Transverse colon (tissue), 4 donors: ENCODE measurements at places on chromosomes 1 and 21. TPM values are rescaled to one million over a fixed set of nuclear protein-coding genes. Genes with fewer than 3 reads are reported as not detected.
A peak's percentile ranks its signal among the peaks of the same experiment; 100 is the strongest.

GRCh38 chr1:155170806-155171205 is 2.3 kb downstream of the KRTCAP2 start:
- no peak for DNase-seq
- H3K27me3 ChIP-seq, result peaks cover 6% of the 10 kb centered on the region
- H3K4me1 ChIP-seq, result peaks cover 18% of the 10 kb centered on the region
- no peak overlapping the region for H3K4me3 ChIP-seq
- H3K36me3 ChIP-seq, result no peaks in the 10 kb centered on the region

DNA sequence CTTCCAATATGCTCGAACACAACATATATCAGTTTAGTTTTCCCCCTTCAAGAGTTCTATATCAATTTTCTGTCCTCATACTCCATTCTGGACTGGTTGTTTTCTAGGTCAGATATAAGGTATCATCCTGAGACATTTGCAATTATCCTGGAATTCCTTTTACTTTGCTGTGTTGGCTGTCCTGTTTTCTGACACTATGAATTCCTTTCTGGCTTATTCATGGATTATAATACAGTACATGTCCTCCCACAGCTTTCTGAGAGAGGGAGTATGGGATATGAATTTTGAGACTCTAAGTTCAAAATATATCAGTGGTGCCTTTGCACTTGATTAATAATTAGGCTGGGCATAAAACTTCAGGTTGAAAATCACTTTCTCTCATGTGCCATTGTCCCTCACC is 11.9 kb downstream of the PHTF1 start:
- H3K27me3 ChIP-seq, result no peaks in the 10 kb centered on the region
- DNase-seq, result no peak
- no peak overlapping the region for H3K27ac ChIP-seq
- H3K4me3 ChIP-seq, result no peak overlapping the region
- peaks cover 4% of the 10 kb centered on the region for H3K36me3 ChIP-seq
- peaks cover 17% of the 10 kb centered on the region for H3K4me1 ChIP-seq

- no peaks in the 10 kb centered on the region for H3K36me3 ChIP-seq
- DNase-seq, result peak; percentile 9
- peak overlapping the region; percentile 86 for H3K27ac ChIP-seq
Measured at GRCh38 chr21:45990741-45991605, 9.4 kb downstream of the COL6A1 start.

DNA sequence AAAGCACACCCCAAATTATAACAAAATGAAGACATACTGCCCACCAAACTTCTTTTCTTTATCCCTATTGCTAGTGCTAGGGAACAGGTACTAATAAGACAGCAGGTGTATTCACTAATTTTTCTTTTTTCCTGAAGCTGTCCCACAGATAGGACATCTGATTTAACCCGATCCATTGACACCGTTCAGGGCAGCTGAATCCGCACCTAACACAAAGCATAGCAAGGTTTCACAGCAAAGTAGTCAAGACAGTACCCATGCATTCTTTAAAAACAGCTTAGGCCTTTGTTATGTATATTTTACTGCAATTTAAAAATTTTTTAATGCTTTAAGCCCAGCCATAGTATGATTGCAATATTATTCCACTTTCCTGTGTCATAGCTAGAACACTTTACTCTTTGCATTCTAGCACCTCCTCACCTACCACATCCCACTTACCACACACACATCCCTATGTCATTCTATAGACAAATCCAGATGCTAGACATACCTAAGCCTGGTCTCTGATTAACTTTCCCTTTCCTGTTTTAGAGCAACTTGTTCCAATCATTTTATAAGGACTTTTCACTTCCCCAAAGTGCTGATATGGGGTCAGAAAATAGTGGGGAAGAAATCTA is 40.4 kb downstream of the GATAD2B start:
- H3K27ac ChIP-seq, result no peak overlapping the region
- H3K36me3 ChIP-seq, result no peaks in the 10 kb centered on the region
- no peaks in the 10 kb centered on the region for H3K27me3 ChIP-seq
- H3K4me3 ChIP-seq, result no peak overlapping the region
- H3K4me1 ChIP-seq, result peaks cover 40% of the 10 kb centered on the region

DNA sequence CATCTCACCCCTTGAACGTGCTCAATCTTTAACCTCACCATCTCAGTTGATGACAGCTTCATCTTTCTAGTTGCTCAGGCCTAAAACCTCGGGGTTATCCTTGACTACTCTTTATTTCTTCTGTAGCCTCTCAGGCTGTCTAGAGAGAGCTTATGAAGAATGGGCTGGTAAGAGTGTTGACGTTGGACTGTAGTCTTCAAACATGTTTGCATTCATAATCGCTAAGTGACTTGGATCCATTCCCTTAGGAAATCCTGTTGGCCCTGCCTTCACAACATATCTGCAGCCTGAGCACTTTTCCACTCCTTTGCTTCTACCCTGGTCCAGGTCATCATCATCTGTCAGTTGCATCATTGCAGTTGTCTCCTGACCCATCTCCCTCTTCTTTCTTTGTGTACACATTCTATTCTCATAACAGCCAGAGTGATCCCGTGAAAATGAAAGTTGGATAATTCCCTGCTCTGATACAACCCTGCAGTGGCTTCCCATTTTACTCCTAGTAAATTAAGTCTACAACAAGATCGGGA is 10.5 kb downstream of the UCK2 start:
- H3K4me3 ChIP-seq, result no peak overlapping the region
- no peaks in the 10 kb centered on the region for H3K36me3 ChIP-seq
- H3K27ac ChIP-seq, result no peak overlapping the region
- H3K4me1 ChIP-seq, result peaks cover 12% of the 10 kb centered on the region
- DNase-seq, result no peak

GRCh38 chr21:41848958-41849580 is 30.1 kb downstream of the PRDM15 start:
- no peak for DNase-seq
- no peaks in the 10 kb centered on the region for H3K36me3 ChIP-seq
- H3K4me3 ChIP-seq, result no peak overlapping the region
- H3K27ac ChIP-seq, result no peak overlapping the region
- H3K4me1 ChIP-seq, result no peaks in the 10 kb centered on the region
- H3K27me3 ChIP-seq, result no peaks in the 10 kb centered on the region

- H3K27ac ChIP-seq, result no peak overlapping the region
- peaks cover 11% of the 10 kb centered on the region for H3K4me1 ChIP-seq
- no peak for DNase-seq
Measured at GRCh38 chr21:31342348-31342747, 1.7 kb downstream of the TIAM1 start.

- H3K36me3 ChIP-seq, result peaks cover 32% of the 10 kb centered on the region
- H3K27me3 ChIP-seq, result no peaks in the 10 kb centered on the region
- H3K4me3 ChIP-seq, result no peak overlapping the region
- H3K27ac ChIP-seq, result no peak overlapping the region
- no peaks in the 10 kb centered on the region for H3K4me1 ChIP-seq
Measured at GRCh38 chr1:1561801-1562470, 12.7 kb downstream of the SSU72 start.

GRCh38 chr1:87113313-87113712 is 198.9 kb downstream of the HS2ST1 start:
- no peaks in the 10 kb centered on the region for H3K36me3 ChIP-seq
- H3K27me3 ChIP-seq, result no peaks in the 10 kb centered on the region
- no peak for DNase-seq
- no peak overlapping the region for H3K27ac ChIP-seq

DNA sequence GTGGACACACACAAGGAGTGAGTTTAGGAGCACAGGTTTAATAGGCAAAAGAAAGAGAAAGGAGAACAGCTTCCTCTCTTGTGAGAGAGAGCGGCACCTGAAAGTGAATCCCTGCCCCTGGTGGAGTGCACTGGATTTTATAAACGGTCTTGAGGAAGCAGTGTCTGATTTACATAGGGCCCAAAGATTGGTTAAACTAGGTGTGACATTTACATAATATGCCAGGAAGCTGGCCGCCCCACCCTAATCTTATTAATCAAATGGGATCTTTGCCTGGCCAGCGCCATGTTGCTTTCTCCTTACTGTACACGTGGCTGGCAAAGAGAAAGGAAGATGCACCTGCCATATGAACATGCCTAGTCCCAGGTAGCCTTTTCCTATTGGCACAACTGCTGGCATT is 38.7 kb downstream of the CFH start:
- no peaks in the 10 kb centered on the region for H3K27me3 ChIP-seq
- no peak for DNase-seq
- H3K4me3 ChIP-seq, result no peak overlapping the region

- no peaks in the 10 kb centered on the region for H3K36me3 ChIP-seq
- no peak overlapping the region for H3K27ac ChIP-seq
- H3K4me1 ChIP-seq, result no peaks in the 10 kb centered on the region
Measured at GRCh38 chr1:194167956-194168640, 981.7 kb upstream of the B3GALT2 start.

DNA sequence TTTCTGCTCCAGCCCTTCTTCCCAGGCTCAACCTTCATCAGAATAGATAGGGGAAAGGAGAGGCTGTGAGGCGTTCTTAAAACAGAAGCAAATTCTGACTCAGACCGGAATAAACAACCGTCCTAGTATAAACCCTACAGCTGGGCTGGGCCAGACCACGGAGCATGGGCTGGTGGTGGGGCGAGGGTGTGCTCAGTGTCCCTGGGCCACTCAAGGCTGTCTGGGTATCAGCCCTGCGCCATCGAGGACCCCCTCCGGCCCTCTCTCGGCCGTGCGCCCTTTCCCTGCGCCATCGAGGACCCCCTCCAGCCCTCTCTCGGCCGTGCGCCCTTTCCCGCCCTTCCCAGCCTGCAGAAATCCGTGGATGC is 36.0 kb downstream of the CAPN2 start:
- peaks cover 17% of the 10 kb centered on the region for H3K4me1 ChIP-seq
- peak overlapping the region; percentile 82 for H3K27ac ChIP-seq
- peaks cover 54% of the 10 kb centered on the region for H3K36me3 ChIP-seq
- H3K27me3 ChIP-seq, result no peaks in the 10 kb centered on the region

DNA sequence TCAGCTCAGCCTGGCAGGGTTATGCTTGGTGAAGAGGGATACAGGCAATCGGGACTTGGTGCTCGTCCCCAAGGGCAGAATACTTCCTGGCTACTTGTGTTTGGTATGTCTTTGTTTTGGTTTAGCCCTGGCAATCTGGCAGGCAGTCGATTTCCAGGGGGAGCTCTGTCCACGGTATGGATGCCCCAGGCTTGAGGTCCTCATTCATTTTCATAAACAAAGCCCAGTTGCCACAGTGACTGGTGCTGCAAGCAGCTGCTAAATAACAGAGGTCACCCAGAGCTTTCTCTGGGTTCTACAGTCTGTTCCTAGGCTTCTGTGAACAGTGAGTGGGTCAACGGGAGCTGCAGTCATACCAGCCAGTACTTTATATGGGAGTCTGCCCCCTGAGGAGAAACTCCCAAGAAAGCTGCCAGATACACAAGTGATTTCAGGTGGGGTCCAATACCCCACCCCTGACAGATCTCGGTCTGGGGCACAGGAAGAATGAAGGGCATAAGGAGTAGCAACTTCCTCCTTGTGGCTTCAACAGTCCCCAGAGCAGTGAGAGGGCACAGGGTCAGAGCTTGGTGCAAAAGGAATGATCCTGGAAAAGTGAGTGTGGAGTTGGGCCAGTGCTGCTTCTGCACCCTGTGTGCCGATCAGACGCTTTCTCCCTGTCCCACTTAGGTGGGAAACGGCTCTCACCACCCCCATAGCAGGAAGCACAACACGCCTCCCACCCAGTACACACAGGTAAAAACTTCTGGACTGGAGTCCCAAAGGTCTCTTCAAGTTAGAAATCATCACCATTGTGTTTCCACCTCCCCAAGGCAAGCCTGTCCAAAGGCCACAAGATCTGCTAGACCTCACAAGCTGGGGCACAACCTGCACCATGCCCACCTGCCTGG is 55.5 kb downstream of the TGFBR3 start:
- H3K4me3 ChIP-seq, result no peak overlapping the region
- no peaks in the 10 kb centered on the region for H3K36me3 ChIP-seq
- H3K27me3 ChIP-seq, result no peaks in the 10 kb centered on the region
- peak; percentile 67 for DNase-seq

GRCh38 chr1:212727386-212728181 is 27.9 kb upstream of the BATF3 start:
- H3K4me1 ChIP-seq, result no peaks in the 10 kb centered on the region
- H3K4me3 ChIP-seq, result no peak overlapping the region
- H3K27me3 ChIP-seq, result no peaks in the 10 kb centered on the region
- no peak overlapping the region for H3K27ac ChIP-seq

PTGFR gene
- 0.40 TPM for total RNA-seq

AADACL3 gene
- not detected for total RNA-seq

LCE1F gene
- total RNA-seq, result not detected

CHIA gene
- not detected for total RNA-seq

SYCP1 gene
- not detected for total RNA-seq

FNDC5 gene
- not detected for total RNA-seq

NHLH1 gene
- total RNA-seq, result not detected

SYT2 gene
- total RNA-seq, result 0.40 TPM

MAP1LC3C gene
- total RNA-seq, result not detected
